Stimulated activated CD4-positive, alpha-beta T cell treated with anti-CD3 and anti-CD28 coated beads, Interleukin-4, amount 100 ng/mL, for 1 hour (primary cell): ENCODE measurements at places on chromosomes 2 and 18.

DNA sequence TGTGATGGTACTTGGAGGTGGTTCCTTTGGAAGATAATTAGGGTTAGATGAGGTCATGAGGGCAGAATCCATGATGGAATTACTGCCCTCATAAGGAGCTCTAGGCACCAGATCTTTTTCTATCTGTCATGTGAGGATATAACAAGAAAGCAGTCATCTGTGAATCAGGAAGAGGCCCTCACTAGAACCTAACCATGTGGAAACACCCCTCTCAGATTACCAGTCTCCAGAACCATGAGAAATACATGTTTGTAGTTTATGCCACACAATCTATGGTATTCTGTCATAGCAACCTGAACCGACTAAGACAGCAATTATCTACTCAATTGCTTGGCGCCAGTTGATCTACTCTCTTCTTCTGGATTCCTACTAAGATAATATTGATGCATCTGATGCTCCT, 2.4 kb upstream of the SERPINB10 start:
- no peak for DNase-seq

DNA sequence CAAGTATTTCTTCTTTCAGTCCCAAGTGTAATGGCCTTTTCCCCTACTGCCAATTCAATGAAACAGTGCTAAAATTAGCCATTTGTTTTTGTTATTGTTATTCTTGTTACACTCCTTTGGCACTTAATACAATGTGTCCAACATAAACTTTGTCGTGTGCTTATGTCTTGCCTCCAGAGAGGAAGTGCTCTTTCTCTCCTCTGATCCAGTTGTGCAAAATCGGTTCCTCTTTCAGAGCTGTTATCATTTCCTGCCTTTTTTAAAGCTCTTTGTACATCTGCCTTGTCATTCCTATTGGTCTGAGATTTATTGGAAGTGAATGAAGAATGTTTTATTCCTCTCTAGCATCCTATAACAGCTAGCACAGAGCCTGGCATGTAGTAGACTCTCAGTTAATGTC, 623.2 kb upstream of the ID2 start:
- DNase-seq = no peak

DNA sequence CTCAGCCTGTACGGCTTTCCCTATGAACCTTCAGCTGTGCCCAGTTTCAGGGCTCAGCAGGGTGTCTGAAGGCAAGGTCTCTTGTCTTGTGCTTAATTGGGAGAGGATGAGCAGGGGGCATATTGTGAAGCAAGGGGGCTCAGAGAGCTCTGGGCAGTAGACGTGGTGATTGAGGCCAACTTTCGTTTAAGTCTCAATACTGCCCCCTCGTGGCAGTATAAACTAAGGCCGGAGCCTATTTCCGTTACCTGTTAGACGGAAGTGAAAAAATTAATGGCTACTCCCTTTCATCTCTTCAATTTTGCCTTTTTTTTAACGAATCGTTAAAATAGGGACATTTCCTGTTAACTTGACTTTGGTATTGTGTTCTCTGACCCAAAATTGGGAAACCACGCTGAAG, 193.4 kb downstream of the TDRD15 start:
- DNase-seq = no peak

DNA sequence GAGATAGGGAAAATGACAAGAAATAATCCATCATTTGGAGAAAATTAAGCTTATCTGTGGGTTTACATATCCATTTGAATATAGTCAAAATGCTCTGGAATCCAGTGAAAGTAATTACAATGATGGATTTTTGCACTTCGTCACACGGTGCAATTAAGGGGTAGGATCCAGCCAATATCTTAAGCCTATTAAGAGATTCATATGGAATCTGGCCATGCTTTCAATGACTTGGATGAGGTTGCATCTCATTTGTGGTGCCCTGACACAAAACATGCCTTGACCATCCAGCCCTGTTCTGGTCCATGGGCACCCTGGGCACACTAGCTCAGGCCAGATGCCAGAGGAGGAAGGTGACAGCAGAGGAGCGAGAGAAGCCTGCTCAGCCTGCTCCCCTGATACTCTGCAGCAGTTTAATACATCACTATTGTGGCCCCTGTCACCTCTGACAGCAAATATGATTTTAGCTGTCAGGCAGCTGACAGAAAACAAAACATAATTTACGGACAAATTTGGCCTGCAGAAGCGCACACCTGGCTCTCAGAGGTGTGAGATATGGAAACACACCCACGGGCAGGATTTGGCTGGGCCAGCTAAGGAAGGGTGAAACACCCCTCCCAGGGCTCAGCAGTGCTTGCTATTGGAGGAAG, 94.1 kb upstream of the ST8SIA3 start:
- no peak for DNase-seq

GRCh38 chr2:43685357-43685756, 9.1 kb upstream of the C1GALT1C1L start:
- no peak for DNase-seq

DNA sequence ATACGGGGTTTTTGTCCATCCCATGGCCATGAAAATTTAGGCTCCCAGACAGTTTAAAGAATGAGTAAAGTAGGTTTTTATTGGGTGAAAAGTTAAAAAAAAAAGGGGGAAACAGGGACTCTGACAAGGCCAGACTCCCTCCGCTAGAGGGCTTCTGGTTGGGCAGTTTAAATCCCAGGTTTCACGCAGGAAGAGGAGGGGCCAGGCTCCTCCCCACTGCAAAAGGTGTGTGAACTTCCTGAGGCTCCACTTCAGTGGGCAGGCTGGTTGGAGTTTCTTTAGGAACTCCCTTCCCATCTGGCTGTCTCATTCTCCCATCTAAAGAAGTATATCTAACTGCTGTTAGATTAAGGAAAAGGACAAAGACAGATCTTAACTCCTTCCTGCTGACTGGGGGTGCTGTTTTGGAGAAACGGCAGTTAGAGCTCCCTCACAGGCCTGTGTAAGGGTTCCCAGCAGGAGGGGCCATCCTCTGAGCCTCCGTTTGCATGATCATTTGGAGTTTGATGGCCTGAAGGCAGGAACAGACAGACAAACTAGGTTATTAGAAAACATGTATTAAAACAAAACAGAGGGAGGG, 1160.7 kb downstream of the CNTNAP5 start:
- no peak for DNase-seq

- DNase-seq = no peak
These were observed 96.6 kb downstream of the SOCS6 start for GRCh38 chr18:70385474-70385873.

DNA sequence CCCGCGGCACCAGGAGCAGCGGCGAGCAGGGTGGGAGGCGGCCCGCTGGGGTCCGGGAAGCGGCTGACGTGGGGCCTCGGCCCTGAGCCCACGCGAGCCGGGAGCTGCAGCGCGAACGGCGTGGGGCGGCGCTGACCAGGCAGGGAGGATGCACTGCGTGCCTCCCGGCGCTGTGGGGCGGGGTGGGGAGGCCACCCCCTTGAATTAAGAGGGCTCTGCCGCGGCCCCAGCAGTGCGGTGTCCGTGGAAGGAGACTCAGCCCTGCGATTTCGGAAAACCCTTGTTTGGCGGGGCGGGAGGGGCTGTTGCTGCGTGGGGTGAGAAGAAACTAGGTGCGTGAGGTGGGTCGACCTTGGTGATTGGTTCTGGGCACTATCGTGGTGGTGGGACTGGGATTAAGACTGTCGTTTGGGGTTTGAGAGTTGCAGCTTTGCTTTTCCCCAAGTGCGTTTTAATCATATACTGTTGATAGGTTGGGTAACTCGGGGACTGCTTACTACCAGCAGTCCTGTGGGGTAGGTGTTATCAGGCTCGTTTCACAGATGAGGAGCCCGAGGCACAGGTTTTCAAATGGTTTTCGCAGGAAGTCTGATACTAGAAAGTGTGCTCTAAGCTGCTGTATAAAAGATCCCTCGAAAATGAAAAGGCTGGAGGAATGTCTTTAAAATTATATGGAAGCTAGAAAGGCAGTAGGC, 722 bp downstream of the ACSL3 start:
- peak; percentile 40 for DNase-seq

GRCh38 chr2:97011977-97012569, 25.7 kb upstream of the FAM178B start:
- DNase-seq = no peak
